Right renal cortex interstitium (tissue), 3 donors: ENCODE measurements at places on chromosomes 16 and 17. TPM values are rescaled to one million over a fixed set of nuclear protein-coding genes. Genes with fewer than 3 reads are reported as not detected.

GRCh38 chr16:86288716-86289294 lies 221.5 kb upstream of the FOXF1 start:
- DNase-seq, result no peak

DNA sequence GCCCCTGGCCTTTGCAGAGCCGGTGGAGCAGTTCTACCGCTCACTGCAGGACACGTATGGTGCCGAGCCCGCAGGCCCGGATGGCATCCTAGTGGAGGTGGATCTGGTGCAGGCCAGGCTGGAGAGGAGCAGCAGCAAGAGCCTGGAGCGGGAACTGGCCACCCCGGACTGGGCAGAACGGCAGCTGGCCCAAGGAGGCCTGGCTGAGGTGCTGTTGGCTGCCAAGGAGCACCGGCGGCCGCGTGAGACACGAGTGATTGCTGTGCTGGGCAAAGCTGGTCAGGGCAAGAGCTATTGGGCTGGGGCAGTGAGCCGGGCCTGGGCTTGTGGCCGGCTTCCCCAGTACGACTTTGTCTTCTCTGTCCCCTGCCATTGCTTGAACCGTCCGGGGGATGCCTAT lies 29.5 kb downstream of the CIITA start:
- no peak for DNase-seq

The PPY gene
- not detected for polyA plus RNA-seq

The ASGR1 gene
- polyA plus RNA-seq, result 6.7 TPM

DNA sequence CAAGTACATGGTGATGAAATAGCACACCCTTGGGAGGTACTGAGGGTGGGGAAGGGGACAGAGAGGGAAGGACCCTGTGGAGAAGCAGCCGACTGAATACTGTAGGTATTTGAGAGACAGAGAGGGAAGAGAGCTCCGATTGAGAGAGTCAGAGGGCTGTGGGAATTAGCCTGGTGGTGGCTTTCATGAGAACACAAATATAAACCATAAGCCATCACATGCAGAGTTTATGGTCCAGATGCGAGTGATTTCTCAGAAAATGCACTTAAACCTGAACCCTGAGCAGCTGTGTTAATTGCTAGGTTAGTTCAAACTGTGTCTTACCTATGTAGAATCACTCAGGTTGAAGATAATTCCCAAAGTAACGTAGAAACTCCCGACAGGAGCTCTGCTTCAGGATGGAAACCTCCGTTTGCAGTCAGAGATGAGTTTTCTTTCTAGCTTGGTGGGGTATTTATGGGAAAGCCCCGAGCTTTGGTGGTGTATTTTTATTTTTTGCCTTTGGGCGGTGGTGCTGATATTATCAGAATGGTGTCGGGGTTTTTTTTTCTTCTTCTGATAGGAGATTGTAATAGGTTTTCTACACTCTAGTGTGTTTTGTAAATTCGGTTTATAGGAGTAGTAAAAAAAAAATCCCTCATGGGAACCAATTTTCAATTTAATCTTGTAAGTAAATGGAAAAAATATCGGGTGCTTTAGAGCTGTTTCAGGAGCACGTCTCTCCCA lies 184.9 kb upstream of the CACNG5 start:
- DNase-seq, result no peak

The CLEC10A gene
- 1.9 TPM for polyA plus RNA-seq

GRCh38 chr17:79557276-79558090 lies 53.4 kb downstream of the RBFOX3 start:
- no peak for DNase-seq

The PRR15L gene
- 22.6 TPM for polyA plus RNA-seq

- DNase-seq, result no peak
These were observed 22.7 kb downstream of the MYO15B start for GRCh38 chr17:75610103-75610984.

The SLC38A8 gene
- polyA plus RNA-seq, result not detected

- no peak for DNase-seq
These were observed 1114.2 kb upstream of the GOT2 start for GRCh38 chr16:59848296-59848695.

DNA sequence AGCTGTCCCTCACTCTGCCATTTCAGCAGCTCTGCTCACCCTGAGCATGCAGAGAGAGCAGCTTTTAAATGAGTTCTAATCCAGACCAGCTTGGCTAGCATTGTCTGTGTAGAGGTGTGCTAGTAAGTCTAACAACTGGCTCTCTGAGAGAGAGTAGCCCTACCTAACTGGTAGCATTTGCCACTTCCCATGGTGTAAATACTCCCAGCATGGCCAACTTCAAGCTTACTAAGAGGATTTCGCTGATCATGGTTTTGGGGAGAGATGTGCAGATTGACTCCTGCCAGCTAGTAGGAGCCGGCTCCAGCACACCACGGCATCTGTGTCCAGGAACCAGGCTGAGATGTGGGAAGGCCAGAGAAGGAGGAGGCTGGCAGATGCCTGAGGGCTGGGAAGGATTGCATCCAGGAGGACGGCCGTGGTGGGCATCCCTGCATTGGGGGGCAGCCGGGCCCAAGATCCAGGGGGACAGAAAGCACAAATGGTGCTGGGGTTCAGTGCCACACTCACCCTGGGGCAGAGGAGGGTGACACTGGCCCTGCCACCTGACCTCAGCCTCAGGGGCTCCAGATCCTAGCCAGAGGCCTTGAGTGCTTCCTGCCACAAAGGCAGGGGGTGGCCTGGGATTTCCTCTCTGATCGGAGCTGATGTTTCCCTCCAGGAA lies 394.9 kb upstream of the TNRC6C start:
- DNase-seq, result no peak

The SAMD14 gene
- 12.2 TPM for polyA plus RNA-seq

GRCh38 chr16:81539009-81539758 lies 94.6 kb downstream of the CMIP start:
- DNase-seq, result no peak

The KCNAB3 gene
- 9.2 TPM for polyA plus RNA-seq

GRCh38 chr16:65116216-65116615 lies 5.6 kb downstream of the CDH11 start:
- no peak for DNase-seq

DNA sequence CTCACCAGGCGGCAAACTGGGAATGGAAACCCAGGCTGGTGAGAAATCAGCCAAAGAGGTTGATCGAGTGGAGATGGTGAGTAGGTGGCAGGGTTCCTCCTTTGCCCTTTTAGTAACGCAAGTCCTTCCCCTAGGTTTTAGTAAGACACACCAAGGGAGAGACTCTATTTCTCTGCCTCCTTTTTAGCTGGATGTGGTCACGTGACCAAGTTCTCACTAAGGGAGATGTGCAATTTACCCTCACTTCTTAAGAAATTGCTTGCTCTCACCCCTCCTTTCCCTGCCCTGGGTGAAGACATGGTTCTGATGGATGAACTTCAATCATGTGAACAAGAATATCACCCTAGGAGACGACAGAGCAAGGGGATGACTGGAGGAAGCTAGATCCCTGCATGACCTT lies 99.8 kb upstream of the FOXF1 start:
- no peak for DNase-seq

The GRAP gene
- polyA plus RNA-seq, result 5.0 TPM

DNA sequence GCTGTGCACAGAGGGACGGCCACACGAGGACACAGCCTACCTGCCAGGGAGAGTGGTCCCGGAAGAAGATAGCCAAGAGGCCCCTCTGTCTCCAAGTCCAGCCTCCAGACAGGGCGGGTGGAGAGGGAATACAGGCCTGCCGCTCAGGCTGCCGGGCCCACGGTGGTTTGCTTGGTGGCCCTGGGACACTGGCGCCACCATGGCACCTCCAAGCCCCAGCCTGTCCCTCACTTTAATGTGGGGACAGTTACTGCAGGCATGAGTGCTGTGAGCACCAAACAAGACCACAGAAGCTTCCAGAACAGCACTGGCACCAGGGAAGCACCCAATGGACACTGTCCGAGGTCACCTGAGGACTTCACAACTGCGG lies 22.0 kb upstream of the CHMP6 start:
- DNase-seq, result no peak

The ITGAD gene
- polyA plus RNA-seq, result 0.21 TPM

DNA sequence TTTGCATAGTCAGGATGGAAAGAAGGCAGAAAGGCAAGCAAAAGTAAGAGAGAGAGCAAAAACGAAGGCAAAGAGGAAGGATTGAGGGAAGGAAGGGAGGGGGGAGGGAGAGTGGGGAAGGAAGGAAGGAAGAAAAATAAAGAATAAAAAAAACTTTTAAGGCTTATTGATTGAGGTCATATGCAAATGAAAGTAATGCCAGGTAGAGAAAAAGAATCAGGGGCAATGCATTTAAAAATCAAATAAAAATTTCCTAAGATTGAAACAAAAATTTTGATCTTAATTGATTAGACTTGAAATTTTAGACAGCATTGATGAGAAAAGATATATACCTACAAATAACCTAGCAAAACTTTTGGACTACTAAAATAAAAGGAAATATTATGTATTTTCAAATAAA lies 153.9 kb upstream of the KIF2B start:
- no peak for DNase-seq

GRCh38 chr16:88754912-88755744 lies 29.9 kb downstream of the PIEZO1 start:
- no peak for DNase-seq

The TBC1D3C gene
- polyA plus RNA-seq, result not detected

DNA sequence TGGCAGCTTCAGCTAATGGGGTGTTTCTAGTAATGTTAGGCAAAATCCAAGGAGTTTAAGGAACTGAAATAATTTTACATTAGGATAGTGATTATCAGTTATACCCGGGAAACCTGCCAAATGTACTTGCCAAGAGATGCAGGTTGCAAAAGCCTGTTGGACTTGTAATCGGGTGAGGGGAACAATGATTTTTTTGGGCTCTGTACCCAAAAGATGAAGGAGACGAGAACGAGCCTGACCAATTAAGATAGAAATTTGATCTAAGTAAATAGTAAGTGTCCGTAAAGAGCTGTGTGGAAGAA lies 56.3 kb upstream of the ARL4D start:
- DNase-seq, result no peak

DNA sequence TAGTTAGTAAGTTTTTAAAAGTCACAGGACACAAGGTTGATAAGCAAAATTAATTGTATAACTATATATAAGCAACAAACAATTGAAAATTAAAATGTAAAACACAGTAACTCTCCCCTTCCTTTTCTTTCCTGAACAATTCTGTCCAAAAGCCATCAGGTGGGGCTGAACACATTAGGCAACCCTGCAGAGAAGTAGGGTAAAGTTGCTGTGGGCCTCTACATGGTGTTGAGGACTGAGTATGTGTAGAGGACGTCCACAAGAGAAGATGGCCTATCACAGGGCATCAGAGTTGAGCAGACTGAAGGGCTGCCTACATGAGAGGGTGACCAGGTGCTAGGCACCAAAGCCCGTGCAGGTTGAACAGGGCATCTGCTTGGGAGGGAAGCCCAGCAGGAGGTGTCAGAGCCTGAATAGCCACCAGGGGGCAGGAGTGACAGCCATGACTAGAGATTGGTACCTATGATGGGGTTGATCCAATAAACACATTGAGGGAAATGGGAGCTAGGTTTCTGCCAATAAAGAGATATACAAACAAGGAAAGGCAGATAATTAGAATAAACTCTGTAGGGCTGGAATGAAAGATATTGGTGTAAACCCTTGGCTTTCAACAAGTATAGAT lies 415.1 kb downstream of the NPIPA8 start:
- DNase-seq, result no peak

DNA sequence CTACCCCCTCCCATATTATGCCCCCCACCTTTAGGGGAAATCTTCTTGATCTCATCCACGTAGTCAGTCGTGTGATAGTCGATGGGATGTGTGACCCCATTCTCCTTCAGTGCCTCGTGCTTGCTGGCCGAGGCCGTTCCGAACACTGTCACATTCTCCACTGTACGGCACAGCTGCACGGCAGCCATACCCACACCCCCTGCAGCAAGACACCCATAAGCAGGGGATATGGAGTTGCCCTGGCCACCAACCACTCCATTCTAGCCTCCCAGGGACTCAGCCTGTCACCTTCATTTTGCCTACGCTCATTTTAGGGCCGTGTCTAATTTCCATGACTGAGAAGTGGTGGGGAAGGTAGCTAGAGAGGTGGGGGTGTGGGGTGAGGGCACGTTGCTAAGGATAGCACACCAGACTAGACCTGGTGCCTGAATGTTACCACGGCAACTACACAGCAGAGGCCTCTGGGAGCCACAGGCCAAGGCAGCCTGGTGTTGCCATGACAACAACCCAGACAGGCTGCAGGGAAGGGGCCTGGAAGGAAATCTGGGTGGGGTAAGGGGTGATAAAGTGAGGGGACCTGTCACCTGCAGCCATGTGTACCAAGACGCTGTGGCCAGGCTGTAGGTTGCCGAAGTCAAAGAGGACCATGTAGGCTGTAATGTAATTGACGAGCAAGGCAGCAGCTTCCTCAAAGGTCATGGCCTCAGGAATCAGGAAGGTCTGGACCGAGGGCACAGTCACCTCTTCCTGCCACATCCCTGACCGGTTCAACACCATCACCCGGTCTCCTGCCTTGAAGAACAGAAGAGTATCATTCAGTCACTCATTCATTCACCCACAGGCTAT lies 4.0 kb downstream of the VAT1 start:
- no peak for DNase-seq

The EPN3 gene
- 9.8 TPM for polyA plus RNA-seq

DNA sequence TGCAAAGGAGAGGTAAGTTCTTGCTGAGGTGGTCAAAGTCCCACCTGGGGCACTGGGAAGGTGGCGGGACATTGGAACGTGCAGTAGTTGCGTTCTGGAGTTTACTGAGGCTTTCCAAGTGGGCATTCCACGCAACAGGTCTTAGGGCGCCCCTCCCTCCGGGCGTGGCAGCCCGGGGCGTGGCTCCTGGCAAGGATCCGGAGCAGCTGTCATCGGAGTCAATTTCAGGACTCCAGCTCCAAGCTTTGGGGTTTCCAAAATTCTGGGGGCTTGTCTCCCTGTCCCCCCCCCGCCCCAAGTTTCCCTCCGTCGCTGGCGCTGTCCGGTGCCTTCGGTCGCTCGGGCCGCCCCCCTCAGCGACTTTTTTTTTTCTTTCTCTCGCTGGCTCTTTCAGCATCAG lies 43.1 kb upstream of the AMZ2 start:
- no peak for DNase-seq

The CSH2 gene
- 1.2 TPM for polyA plus RNA-seq

The CMTM4 gene
- polyA plus RNA-seq, result 69.1 TPM

DNA sequence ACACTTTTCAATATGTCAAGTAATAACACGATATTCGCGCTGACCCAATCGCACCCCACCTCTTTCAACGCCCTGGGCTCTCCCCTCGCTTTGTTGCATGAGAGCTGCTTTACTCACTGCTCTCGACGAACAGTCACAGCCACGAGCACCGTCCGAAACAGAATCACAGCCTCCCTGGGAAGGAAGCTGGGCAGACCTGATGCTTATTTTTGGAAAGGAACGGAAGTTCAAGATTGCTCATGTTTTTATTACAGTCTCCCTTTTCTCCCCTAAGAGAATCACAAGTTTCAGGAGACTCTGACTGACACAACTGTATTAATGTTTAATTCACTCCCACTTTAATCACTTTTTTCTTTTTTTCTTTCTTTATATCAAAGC lies 67.8 kb downstream of the ANKRD11 start:
- DNase-seq, result no peak

The PLA2G10 gene
- 0.57 TPM for polyA plus RNA-seq

The P2RX5 gene
- 1.6 TPM for polyA plus RNA-seq

The GABARAP gene
- polyA plus RNA-seq, result 468 TPM

GRCh38 chr16:3321816-3322215 lies 16.5 kb downstream of the ZNF75A start:
- no peak for DNase-seq

The GLP2R gene
- 0.03 TPM for polyA plus RNA-seq

- no peak for DNase-seq
These were observed 356.6 kb downstream of the KCNJ2 start for GRCh38 chr17:70525961-70526360.

GRCh38 chr16:85166699-85167588 lies 54.7 kb upstream of the CIBAR2 start:
- DNase-seq, result no peak

The MMP2 gene
- 305 TPM for polyA plus RNA-seq

The FLYWCH1 gene
- polyA plus RNA-seq, result 16.3 TPM

The DNAAF8 gene
- polyA plus RNA-seq, result 1.2 TPM

The KRTAP2-1 gene
- polyA plus RNA-seq, result not detected
